OCI-LY7 (cell line): ENCODE measurements at places on chromosomes 6 and 20.

- no peak for DNase-seq
Observed at GRCh38 chr6:44576132-44576631, 188.7 kb downstream of the CDC5L start.

- DNase-seq, result no peak
Observed at GRCh38 chr6:1392813-1393640, 3.7 kb downstream of the FOXF2 start.

GRCh38 chr20:35000311-35000921 lies 44.7 kb downstream of the MYH7B start:
- DNase-seq, result peak; percentile 82

GRCh38 chr20:24762371-24762770 lies 186.7 kb upstream of the CST7 start:
- no peak for DNase-seq

DNA sequence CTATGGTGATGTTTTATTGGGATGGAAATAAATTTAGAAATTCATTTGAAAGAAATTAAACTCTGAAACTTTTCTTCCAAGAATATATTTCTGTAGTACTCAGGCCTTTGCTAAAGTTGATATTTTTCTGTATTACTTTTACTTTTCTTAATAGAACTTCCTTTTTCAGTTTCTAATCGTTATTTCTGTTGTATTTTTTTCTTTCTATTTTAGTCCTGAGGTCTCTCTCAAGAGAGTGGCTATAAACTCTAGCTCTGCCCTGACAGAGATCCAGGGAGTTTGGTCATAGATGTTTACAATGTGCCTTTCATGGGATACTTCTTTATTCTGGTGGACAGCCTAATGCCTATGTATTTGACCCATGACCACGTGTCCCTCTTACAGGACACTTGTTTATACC lies 51.0 kb downstream of the OR2B6 start:
- no peak for DNase-seq

DNA sequence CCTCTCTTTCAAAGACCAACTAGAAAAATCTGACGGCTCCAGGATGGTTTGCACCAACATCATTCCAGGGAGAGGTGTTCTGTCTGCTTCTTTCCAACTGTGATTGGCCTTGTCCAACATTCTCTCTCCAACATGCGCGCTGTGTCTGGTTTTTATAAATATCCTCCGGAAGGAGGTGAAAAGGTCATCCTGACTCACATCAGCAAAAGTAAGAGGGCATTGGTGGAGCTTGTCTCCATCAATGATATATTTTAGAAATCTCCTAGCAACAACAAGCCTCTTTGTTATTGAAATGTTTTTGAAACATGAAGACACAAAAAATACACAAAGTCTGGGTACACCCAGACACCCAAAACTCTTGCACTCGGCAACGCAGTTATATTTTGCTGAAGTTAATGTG lies 475.3 kb upstream of the JARID2 start:
- DNase-seq, result no peak

DNA sequence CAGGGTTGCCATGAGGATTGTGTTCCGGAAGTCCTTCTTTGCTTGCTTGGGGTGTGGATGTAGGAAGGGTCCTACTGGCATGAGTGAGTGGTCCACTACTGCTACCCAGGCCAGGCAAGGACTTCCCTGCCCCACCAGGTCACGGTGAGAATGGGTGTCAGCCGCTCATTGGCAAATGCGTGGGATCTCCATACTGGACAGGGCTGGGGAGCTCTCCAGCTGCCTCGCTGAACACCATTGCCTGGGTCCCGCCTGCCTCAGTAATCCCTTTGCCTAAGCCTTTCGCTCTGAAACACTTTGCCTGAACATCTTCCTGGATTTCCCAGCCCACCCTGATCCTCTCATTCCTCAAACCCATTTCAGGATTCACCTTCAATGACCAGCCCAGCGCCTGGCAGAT lies 59.5 kb downstream of the CTCFL start:
- no peak for DNase-seq

- no peak for DNase-seq
Observed at GRCh38 chr20:31760519-31761240, 21.6 kb downstream of the TPX2 start.

GRCh38 chr6:29965873-29966601 lies 23.7 kb downstream of the HLA-A start:
- peak; percentile 89 for DNase-seq

DNA sequence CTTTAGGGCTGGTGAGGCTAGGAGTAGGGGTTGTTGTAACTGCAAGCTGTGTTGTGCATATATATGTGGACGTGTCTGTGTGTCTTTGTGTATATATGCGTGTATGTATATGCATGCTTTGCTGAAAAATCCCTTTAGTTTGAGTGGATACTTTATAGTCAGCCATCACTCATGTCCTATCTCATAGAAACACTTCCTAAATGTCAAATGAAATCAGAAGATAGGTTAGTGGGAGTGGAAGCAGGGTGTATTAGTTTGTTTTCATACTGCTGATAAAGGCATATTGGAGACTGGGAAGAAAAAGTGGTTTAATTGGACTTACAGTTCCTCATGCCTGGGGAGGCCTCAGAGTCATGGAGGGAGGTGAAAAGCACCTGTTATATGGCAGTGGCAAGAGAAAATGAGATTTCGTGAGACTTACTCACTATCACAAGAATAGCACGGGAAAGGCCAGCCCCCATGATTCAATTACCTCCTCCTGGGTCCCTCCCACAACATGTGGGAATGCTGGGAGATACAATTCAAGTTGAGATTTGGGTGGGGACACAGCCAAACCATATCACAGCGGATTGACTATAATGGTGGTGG lies 131.1 kb downstream of the JARID2 start:
- DNase-seq, result no peak

GRCh38 chr6:41577356-41578216 lies 31.4 kb downstream of the FOXP4 start:
- DNase-seq, result no peak

DNA sequence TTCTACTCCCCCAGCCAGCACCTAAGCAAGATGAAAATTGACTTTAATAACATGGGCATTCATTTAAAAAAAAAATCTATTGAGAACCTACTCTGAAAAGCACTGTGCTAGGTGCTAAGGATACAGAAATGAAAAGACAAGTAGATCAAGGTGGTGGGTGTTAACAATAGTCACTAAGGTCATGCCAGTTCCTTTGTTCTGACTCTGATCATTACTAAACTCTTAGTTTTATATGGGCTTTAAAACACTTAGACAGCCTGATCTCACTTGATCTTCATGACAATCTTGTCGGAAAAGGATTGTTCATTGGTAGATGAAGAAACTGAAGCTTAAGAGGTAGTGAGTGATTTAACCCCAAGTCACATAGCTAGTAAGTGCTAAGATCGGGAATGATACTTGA lies 285.7 kb upstream of the PRDM1 start:
- no peak for DNase-seq

- DNase-seq, result no peak
Observed at GRCh38 chr20:45342855-45343531, 5.2 kb downstream of the SDC4 start.

GRCh38 chr6:93059911-93060310 lies 359.4 kb downstream of the EPHA7 start:
- no peak for DNase-seq

DNA sequence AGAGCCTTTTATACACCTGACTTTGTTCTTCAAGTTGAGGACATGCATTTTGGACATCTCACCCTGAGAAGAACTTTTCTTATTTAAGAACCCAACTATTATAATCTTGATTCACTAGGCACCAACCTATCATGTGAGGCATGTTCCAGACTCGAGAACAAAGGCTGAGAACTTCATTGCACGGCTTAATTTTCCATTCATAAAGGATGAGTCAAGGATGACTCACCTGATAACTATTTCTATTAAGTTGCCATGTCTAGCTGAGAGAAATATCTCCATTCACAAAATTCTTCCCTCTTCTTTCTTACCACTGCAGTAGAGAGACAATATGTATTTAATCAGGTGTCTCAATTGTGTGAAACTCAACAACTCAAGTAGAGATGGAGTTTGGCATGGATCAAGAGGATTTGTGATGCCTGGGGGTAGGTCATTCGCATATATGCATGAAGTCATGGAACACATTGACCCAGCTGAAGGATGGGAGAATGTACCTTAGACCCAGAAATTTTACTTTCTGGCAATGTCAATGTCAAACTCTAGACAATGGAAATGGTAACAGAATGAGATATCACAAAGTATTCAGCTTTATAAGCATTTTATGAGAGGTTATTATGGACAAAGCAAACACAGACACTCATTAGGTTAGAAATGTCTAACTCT lies 208.7 kb upstream of the PRND start:
- no peak for DNase-seq

DNA sequence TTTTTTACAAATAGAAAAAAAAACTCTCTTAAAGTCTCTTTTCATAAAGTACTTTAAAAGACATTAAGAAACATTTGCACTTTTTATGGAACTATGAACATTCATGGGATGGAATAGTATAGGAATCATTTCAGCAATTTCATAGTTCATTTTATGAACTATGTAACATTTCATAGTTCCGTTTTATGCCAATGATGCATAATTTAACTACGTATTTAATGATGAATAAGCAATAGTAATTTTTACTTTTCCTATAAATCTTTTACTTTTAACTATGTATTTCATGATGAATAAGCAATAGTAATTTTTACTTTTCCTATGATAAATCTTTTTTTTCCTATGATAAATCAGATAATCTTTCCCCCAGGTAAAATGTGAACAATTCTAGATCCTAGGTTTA lies 47.7 kb downstream of the FAM184A start:
- no peak for DNase-seq

GRCh38 chr6:2426561-2427340 lies 181.3 kb upstream of the GMDS start:
- DNase-seq, result no peak

- no peak for DNase-seq
Observed at GRCh38 chr6:149459761-149460160, 25.1 kb downstream of the ZC3H12D start.

GRCh38 chr20:63736893-63737694 lies 630 bp downstream of the LIME1 start:
- peak; percentile 63 for DNase-seq

DNA sequence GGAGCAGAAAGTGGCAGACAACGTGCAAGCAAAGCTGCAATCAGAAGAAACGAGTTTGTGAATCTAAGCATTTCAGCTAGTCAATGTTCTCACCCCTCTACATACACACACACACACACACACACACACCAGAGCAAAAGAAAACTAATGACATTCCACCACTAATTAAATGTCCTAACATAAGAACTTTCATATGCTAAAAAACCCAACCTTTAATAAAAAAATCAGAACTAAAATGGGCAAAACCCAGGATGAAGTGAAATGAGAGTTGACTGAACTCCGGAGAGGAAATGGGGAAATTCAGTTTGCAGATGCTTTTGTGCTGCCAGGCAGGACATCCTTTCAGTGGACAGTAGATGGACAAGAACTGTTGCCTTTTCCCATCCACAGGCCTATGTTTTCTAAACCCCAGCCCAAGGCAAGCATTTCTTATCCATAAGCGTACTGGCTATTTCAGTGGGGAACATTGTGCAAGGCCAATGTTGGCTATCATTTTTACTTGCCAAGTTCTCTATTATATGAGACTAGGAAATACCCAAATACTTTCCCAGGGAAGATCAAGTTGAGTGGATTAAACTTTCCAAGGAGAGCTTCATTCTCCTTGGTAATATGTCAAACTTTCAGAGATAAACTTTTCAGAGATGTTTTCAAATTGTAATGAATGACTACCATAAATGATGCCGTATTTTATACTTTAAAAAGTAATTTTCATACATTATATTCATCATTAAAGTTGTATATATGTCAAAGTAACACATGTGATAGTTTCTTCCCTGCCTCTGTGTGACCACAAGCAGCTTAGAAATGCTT lies 27.3 kb downstream of the RIN2 start:
- no peak for DNase-seq

GRCh38 chr6:30645989-30646388 lies 944 bp upstream of the C6orf136 start:
- no peak for DNase-seq

DNA sequence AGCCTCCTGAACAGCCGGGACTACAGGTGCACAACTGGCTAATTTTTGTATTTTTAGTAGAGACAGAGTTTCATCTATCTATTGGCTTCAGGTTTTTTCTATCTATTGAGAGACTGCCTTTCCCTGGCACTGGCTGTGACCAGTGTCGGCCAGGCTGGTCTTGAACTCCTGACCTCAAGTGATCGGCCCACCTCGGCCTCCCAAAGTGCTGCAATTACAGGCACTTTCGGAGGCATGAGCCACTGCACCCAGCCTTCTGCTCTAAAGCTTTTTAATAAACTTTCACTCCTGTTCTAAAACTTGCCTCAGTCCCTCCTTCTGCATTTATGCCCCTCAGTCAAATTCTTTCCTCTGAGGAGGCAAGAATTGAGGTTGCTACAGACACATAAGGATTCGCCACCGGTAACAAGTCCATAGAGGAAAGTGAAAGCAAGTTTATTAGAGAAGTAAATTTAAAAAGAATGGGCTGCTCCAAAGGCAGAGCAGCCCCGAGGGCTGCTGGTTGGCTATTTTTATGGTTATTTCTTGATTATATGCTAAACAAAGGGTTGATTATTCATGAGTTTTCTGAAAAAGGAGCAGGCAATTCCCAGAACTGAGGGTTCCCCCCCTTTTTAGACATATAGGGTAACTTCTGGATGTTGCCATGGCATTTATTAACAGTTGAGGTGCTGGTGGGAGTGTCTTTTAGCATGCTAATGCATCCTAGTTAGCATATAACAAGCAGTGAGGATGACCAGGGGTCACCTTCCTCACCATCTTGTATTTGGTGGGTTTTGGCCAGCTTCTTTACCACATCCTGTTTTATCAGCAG lies 44.8 kb upstream of the RNGTT start:
- DNase-seq, result no peak

- DNase-seq, result no peak
Observed at GRCh38 chr6:108321253-108321747, 26.4 kb downstream of the AFG1L start.

GRCh38 chr6:121309768-121310469 lies 24.4 kb downstream of the TBC1D32 start:
- no peak for DNase-seq

DNA sequence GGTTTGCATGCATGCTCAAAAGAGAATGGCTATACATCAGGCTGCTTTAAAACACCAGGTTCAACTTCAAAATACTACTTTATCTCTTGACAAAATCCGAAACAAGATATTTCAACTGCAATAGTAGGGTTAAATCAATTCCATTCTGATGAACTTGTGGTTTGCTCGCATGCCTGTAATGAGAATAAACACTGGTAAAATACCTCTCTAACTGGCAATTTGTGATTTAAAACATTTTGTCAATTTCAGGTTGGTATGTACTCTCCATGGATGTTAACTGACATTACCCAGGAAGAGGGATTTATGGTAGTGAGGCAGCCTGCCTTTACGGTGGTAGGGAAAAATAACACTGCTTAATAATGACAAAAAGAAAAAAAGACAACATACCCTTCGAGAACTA lies 74.4 kb downstream of the MBOAT1 start:
- no peak for DNase-seq

GRCh38 chr6:112651239-112651638 lies 304.1 kb downstream of the RFPL4B start:
- no peak for DNase-seq

DNA sequence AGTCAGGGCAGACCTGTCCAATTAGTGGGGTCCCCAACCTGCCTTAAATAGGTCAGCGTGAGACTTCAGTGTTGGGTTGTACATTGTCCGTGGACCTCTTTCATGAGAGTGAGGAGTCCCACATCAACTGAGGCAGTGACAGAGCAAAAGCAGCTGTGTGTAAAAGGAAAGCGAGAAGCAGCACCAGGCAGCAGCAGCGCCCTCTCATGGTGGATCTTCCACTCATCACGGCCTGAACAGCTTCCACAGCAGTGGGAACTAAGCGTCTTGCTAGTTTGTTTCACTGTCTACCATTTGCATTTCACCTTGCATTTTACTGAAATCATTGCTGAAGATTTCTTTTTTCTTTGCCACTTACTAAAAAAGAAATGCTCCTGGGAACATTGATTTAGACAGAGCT lies 333.8 kb downstream of the PKHD1 start:
- DNase-seq, result peak; percentile 4
